Stimulated activated CD4-positive, alpha-beta T cell treated with anti-CD3 and anti-CD28 coated beads, Interleukin-2, amount 100 ng/mL, for 4 hours (primary cell): ENCODE measurements at places on chromosomes 6 and 20.

GRCh38 chr6:38179300-38179699, 359.8 kb downstream of the ZFAND3 start:
- no peak for DNase-seq

DNA sequence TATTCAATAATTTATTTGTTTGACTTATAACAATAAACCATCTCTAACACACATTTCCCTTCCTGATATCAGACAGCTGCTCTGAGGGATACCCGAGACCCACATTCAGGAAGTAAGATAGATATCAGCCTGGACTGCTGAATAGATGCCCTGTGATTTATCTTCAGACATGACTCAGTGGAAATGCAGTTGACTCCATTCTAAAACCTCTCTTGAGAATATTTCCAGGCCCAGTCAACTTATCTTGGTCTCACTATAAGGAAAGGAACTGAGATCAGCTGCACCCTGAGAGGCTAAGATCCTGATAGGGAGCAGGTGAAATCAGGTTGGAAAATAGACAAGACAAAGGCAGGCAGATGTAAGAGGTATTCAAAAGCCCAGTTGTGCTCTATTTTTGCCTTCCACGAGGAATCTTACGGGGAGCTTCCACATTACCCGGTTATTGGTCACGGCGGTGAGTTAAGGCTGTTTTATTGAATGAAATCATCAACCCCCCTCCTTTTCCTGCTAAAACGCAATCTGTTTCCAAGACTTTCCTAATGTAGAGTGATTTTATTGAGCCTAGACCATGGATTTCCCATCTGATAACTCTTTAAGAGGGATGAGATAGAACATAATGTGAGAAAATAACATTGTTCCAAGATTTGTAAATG, 25.5 kb downstream of the C6orf15 start:
- no peak for DNase-seq

GRCh38 chr20:34622821-34623451, 54.0 kb downstream of the PIGU start:
- no peak for DNase-seq

DNA sequence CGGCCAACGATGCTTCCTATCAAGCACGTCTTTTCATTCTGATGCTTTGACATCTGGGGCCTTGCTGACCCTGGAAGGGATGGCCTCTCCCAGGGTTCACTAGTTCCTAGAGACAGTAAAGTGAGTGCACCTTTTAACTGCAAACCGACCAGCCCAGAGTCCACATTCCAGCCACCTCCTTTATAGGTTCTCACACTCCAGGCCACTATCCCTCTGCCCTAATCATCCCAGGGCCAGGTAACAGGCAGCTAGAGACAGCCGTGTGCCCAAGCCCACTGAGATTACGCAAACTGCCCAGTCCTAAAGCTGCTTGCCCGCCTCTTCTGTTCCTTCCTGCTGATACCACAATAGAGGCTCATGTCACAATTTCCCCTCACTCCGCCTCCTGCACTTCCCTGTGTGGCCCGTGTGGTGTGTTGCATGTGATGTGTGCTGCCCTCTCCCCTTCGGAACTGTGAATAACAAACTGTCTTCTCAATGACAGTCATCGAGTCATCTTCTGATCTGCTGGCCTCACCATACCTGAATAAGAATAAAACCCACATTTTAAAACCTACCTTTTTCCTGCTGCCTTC, 123.7 kb upstream of the EXOC2 start:
- peak; percentile 4 for DNase-seq

DNA sequence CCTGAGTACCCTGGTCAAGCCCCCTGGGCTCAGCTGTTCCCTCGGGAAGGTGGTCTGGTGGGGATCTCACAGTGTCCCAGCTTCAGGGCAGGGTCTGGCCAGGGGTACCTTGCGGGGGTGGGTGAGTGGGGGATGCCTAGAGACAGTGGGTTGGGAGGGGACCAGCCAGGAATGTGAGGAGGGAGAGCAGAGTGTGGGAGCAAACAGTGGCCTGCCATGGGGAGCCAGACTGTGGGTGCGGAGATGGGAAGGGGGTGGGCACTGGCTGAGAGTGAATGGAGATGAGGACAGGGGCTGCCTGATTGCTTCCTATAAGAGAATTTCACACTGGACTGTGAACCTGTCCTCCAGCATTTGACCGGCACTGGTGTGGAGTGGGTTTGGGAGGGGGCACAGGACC, 95.1 kb downstream of the VEGFA start:
- DNase-seq, result no peak

GRCh38 chr6:132669690-132670291, 10.8 kb upstream of the TAAR1 start:
- DNase-seq, result no peak
